ENCODE measurements at places on chromosomes 2 and 18.

- DNase-seq: no peak
Observed at GRCh38 chr2:26346454-26347053, at the start of gene ADGRF3. ADGRF3 (minus strand) TSS chr2:26346789; CDS start chr2:26346234, 555 bp downstream.

- DNase-seq: no peak
Observed at GRCh38 chr2:203803053-203803429, 64.5 kb upstream of the CTLA4 start.

DNA sequence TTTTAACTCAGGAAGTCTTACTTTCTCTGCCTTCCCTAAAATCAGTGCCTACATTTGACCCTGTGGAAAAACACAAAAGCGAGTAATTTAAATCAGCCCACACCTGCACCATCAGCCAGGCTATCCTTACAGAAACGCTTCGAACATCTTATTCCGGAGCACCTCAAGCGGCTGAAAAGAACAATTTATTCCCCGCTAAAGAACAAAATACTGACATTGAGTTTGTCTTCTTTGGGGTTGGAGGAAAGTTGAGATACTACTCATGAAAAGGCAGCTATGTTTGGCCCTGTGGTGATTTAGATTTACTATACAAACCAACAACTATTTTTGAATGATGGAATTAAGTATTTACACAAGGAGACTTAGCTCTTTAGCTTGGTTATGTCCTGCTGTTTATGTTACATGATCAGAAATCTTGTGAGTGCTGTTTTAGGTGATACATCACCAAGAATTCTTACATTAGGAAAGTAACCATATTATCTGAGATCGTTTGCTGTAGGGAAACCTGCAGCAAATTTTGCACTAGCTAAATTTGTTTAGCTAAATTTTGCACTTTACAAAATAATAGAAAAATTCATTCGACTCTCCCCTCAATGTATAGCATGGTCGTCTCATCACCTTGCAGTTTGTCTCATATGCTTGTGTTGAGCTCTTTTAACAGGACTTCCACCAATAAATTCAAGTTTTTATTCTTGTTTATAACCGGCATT, 158.8 kb upstream of the SIX2 start:
- DNase-seq: no peak

DNA sequence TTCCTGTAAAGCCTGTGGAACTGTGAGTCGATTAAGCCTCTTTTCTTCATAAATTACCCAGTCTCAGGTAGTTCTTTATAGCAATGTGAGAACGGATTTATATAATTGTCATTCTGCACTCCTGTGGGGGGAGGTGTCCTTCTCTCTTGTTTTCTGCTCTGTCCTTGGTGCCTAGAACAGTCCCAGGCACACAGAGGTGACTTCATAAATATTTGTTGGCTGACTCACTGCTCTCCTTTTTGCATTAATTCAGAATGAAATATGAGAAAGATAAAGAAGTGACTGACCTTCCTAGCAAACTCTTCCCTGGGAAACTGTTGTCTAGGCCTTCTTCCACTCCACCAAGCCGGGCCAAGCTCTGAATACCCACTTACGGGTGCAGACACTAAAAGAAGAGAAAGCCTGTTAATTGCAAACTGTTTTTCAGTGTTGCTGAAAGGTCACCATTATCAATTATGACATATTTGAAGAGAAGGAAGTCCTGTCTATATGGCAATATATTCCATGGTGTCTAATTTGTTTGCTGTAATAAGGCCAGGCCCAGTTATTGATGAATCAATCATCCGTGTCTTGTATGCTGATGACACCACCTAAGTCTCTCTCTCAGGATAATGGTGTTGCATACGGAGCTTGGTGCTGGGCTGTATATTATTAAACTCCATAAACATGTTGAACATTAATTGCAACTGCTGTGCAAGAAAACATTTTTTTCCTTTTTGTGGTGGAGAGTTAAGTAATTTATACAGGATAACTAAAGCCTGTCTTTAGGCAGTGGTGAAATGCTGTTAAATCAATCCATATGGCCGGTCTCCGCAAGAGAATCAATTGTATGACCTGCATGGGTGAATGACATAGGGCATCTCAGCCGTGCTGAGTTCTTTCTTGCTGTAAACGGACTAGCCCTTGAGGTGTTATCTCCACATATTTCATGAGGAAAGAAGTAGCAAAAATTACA, 567.5 kb downstream of the SLC4A3 start:
- no peak for DNase-seq

DNA sequence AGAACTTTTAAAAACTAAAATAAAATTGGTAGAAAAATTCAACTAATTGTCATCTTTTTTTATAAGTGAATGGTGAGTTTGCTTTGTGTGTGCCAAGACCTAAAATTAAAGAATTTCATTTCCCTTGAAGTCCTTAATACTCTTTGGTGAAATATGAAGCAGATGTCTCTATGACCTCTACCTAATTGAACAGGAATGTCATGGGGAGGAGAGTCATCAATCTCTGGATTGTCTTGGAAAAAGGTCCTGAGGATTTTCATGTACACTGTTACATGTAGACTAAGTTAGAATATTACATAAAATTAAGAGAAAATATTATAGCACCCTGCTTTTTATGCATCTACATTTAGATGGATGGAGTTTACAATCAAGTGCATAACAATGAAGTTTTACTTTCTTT, 177.9 kb upstream of the LRP1B start:
- no peak for DNase-seq

GRCh38 chr2:21422050-21422449, 298.3 kb downstream of the TDRD15 start:
- DNase-seq: no peak

GRCh38 chr18:38450876-38451275, 885.3 kb upstream of the CELF4 start:
- DNase-seq: peak; percentile 5

- no peak for DNase-seq
Observed at GRCh38 chr2:128358941-128359731, 40.5 kb upstream of the HS6ST1 start.

- DNase-seq: peak; percentile 13
Observed at GRCh38 chr18:37537868-37538525, 27.6 kb downstream of the CELF4 start.

DNA sequence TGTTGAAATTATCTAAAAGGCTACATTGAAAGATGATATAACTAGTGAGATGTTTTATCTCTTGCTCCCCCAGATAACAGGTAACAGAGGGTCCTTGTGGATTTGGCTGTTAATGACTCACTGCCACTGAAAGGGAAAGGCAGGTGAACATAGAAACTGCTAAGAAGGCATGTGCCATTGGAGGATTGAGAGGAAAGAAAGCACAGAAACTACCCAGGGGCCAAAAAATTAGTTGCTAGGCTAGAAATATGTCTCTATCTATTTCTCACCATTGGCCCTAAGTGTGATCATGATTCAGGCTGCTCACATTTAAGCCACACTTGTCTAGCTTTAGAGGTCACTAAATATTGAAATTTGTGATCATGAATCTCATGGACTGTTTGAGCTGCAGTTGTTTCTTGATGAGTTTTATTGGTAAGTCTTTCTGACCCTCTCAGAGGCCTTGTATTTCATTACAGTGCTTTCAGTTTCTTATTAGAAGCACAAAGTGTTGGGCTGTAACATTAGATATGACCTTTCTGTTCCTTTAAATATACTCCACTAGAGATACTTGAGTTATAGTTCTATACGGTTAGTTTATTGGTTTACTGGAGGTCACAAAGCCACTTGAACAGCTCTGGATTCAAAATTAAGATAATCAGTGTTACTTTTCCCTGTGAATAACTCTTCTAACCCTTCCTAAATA, 26.2 kb downstream of the NAB1 start:
- DNase-seq: no peak
